ENCODE measurements at places on chromosomes 7 and 10. TPM values are rescaled to one million over a fixed set of nuclear protein-coding genes. Genes with fewer than 3 reads are reported as not detected.

GRCh38 chr7:134761266-134761665 lies 18.2 kb upstream of the CALD1 start:
- no peak for DNase-seq

GRCh38 chr7:27242154-27242553 lies 448 bp upstream of the EVX1 start:
- no peak for DNase-seq

DNA sequence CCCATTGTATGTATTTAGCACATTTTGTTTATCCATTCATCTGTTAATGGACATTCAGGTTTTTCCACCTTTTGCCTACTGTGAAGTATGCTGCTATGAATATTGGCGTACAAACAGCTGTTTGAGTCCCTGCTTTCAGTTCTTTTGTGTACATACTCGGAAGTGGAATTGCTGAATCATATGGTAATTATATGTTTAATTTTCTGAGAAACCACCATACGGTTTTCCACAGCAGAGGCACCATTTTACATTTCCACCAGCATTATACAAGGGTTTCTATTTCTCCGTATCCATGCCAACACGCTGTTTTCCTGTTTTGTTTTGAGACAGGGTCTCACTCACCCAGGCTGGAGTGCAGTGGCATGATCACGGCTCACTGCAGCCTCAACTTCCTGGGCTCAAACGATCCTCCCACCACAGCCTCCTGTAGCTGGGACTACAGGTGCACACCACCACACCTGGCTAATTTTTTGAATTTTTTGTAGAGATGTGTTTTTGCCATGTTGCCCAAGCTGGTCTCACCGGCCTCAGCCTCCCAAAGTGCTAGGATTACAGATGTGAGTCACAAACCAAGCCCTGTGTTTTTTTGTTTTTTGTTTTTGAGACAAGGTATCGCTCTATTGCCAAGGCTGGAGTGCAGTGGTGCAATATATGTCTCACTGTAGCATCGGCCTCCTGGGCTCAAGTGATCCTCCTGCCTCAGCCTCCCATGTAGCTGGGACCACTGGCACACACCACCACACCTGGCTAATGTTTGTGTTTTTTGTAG lies 22.1 kb upstream of the FBXW4 start:
- DNase-seq = no peak

- no peak for DNase-seq
Observed at GRCh38 chr7:87413951-87414793, 61.3 kb downstream of the ABCB4 start.

DNA sequence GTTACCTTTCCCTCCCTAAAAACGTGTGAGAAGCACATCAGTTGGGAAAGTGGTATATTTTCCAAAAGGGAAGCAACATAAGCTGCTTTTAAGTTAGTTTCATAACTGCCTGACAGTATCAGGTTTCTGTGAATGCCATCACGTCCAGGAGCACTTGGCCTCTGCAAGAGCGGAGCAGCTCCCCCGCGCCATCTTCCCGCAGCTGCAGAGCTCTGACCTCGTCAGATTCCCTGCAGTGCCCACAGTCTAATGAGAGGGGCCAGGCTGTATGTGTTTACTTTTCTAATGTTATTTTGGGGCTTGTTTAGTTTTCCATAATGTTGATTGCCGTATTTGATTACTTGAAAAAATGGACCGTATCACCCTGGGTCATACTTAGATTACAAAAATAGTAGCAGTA lies 74.2 kb downstream of the MGMT start:
- no peak for DNase-seq

- no peak for DNase-seq
Observed at GRCh38 chr10:131204406-131205152, 106.9 kb downstream of the TCERG1L start.

GRCh38 chr7:140367528-140367927 lies 30.8 kb downstream of the SLC37A3 start:
- DNase-seq = no peak

DNA sequence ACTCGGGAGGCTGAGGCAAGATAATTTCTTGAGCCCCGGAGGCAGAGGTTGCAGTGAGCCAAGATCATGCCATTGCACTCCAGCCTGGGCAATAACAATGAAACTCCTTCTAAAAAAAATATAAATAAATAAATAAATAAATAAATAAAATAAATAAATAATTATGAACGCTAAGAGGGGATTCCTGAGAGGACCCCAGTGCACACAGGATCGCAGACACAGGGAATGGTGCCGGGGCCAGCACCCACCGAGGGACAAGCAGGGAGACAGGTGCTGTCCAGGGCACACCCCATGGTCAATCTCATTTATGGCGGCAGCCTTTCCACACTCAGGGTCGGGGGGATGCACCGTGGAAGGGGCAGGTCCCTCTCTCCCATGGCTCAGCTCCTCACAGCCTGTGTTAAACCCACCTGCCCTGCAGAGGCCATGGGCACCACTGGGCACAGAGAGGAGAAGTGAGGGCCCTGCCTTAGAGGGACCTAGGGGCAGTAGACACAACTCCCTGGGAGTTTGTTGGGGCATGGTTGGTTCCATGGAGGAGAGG lies 2.2 kb upstream of the RAMP3 start:
- no peak for DNase-seq

COL1A2 gene
- 47.0 TPM for total RNA-seq

CLCN1 gene
- not detected for total RNA-seq

ZSCAN25 gene
- total RNA-seq = 14.6 TPM

HK1 gene
- total RNA-seq = 64.9 TPM

FAM13C gene
- total RNA-seq = 6.0 TPM

ANK3 gene
- total RNA-seq = 174 TPM

CYP17A1 gene
- total RNA-seq = not detected

ADIRF gene
- total RNA-seq = 191 TPM
